ENCODE measurements at places on chromosomes 3 and 15.

- no peak for DNase-seq
Observed at GRCh38 chr3:125132815-125133214, 77.0 kb upstream of the HEG1 start.

- DNase-seq, result no peak
Observed at GRCh38 chr3:47342151-47342550, 38.7 kb upstream of the PTPN23 start.

- no peak for DNase-seq
Observed at GRCh38 chr15:70241561-70242320, 144.0 kb upstream of the TLE3 start.

- DNase-seq, result no peak
Observed at GRCh38 chr15:74913041-74913440, 6.4 kb upstream of the FAM219B start.

GRCh38 chr15:54659646-54660045 lies 537.1 kb downstream of the RSL24D1 start:
- DNase-seq, result no peak

Data from T-helper 9 cell (primary cell).